Activated naive CD4-positive, alpha-beta T cell treated with Interleukin-2 at 50 U/mL for 16 hours (primary cell): ENCODE measurements at places on chromosomes 6 and 20.
A peak's percentile ranks its signal among the peaks of the same experiment; 100 is the strongest.

DNA sequence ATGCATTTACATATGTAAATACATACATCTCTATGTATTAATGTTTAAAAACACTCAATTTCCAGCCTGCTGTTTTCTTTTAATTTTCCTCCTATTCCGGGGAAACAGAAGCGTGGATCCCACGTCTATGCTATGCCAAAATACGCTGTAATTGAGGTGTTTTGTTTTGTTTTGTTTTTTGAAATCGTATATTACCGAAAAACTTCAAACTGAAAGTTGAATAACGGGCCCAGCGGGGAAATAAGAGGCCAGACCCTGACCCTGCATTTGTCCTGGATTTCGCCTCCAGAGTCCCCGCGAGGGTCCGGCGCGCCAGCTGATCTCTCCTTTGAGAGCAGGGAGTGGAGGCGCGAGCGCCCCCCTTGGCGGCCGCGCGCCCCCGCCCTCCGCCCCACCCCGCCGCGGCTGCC is 355 bp upstream of the BMP2 start:
- no peak for DNase-seq

GRCh38 chr6:13716955-13717295 is 5.3 kb upstream of the RANBP9 start:
- DNase-seq: no peak

DNA sequence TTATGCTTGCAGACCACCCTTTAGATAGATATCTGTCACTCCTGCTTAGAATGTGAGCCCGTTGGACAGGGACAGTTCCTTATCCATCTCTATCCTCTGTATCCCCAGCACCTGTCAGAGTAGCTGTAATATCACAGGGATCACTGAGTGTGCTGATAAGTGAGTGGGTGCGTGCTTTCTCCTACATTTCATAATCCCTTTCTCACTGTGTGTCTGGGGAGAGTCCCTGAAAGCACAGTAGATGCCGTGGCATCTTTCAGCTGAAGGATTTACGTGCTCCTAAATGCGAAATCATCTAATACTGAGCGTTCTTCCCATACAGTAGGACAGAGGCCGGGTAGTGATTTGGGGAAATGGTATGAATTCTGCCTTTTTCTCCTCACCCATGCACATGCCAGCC is 198.9 kb upstream of the SASH1 start:
- DNase-seq: no peak

GRCh38 chr6:158561321-158561884 is 1.5 kb downstream of the TMEM181 start:
- DNase-seq: no peak

- no peak for DNase-seq
These were observed 11.1 kb upstream of the LSM14B start for GRCh38 chr20:62111148-62111547.

GRCh38 chr6:111745186-111745585 is 128.1 kb downstream of the FYN start:
- no peak for DNase-seq

- DNase-seq: no peak
These were observed 148.6 kb upstream of the EXOC2 start for GRCh38 chr6:841569-841968.

- DNase-seq: no peak
These were observed 347.5 kb downstream of the SAMD5 start for GRCh38 chr6:147855803-147856482.

DNA sequence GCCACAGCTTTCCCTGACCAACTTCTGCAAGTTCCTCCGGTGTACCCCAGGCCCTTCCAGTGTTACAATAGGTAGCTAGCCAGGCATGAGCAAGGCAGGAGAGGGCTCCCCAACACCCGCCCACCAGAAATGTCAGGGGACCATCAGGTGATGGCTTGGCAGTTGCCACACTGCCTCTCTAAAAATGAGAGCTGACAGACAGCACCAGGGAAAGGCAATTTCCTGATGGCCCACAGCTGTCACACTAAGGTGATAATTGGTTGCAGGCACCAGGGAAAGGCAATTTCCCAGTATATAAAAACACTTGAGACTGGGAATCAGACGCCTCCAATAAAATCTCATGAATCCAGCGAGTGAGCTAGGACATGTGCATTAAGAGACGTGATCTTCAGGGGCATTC is 49.9 kb downstream of the PXDC1 start:
- DNase-seq: no peak

GRCh38 chr6:92111386-92111785 is 1308.0 kb downstream of the EPHA7 start:
- no peak for DNase-seq

GRCh38 chr20:62186887-62187866 is 4.3 kb downstream of the MTG2 start:
- DNase-seq: no peak

- DNase-seq: no peak
These were observed 204.7 kb upstream of the ARG1 start for GRCh38 chr6:131368198-131368911.

GRCh38 chr20:2108498-2108897 is 6.9 kb downstream of the STK35 start:
- DNase-seq: no peak

DNA sequence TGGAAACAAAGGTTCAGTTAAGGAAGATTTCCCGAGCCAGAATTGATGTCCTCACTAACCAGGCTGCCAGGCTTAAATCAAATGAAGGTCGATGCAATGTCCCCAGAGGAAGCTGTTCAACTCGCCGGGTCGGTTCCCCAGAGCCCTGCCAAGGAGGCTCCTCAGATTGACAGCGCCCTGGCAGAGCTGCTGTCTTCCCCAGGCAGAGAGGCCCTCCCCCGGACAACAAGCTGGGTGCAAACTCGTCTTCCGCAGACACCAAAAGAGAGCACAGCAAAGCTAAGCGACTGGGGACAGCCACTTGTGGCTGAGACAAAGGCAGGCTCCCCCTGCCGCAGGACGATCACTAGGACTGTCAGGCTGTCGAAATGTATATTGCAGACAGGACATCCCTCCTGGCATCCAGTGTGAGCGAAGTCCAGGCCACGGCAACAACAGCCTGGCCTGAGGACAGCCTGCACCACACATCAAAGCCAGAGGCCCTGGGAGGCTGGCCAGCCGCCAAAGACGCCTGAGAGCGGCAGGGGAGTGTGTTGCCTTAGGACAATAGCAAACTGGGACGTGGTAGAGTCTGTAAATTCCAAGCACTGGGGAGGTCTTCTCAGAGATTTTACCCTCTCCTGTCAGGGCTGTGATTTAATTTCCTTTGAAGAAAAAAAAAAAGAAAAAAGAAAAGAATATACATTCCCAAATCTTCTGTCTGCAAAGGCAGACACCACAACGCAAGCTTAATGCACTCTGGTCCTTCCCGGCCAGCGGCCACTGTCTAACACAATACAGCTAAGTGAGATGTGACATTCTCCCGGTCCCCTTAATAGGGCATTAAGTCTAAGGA is 99.1 kb downstream of the HIVEP2 start:
- DNase-seq: peak; percentile 52

DNA sequence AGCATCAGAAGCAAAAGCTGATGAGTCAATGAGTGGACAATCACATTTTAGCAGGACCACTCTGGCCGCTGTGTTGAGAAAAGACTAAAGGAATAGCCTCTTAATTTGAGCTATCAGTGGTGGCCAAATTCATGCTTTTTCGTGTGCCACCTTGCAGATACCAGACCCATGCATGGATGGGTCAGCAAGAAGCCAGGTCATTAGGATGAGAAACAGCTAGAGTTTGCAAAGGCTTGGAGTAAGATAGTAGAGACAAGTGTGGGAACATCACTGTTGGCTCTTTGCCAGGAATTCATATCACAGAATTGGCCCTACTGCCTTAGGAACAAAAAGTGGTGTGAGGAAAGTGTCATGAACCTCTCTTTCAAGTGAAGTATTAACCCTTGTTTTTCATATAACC is 25.5 kb downstream of the MRAP2 start:
- DNase-seq: no peak

DNA sequence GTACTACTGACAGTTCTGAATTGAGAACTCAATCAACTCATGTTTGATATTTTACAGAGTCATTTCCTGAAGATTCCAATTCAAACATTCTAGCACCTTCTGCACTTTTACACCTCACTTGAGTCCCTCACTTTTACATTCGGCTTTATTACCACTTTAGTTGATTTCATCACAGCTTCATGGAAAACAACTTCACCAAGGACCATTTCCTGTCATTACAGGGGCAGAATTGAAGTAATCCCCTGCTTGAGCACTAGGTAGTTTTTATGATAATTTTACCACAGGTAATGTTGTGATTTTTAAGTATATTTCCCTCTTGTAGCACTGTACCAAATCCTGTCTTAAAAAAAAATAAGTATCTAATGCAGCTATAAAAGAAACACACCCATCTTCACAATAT is 312.9 kb downstream of the BTBD9 start:
- DNase-seq: no peak

DNA sequence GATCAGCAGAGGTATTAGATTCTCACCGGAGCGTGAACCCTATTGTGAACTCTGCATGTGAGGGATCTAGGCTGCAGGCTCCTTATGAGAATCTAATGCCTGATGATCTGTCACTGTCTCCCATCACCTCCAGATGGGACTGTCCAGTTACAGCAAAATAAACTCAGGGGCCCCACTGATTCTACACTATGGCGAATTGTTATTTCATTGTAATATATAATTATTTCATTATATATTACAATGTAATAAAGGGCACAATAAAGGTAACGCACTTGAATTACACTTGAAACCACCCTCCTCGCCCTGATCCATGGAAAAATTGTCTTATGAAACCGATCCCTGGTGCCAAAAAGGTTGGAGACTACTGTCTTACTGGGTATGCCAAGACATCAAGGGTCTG is 18.6 kb downstream of the PRKN start:
- DNase-seq: no peak

DNA sequence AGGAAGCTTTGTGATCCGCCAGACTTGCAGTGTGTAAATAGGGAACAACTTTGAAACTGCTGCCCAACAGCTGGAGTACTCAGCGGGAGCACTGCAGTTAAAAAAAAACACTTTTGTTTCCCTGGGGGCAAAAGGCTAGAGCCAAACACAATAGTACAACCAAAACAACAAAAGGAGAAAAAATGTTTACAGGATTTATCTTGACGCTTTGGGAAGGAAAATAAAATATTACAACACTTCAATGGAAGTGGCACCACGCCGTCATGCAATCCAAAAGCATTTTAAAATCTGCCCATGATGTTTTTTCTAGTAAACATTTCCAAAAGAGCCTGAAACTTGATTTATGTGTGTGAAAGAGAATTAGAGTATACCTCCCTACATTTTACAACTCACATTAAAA is 26.0 kb downstream of the PTPRK start:
- DNase-seq: no peak

DNA sequence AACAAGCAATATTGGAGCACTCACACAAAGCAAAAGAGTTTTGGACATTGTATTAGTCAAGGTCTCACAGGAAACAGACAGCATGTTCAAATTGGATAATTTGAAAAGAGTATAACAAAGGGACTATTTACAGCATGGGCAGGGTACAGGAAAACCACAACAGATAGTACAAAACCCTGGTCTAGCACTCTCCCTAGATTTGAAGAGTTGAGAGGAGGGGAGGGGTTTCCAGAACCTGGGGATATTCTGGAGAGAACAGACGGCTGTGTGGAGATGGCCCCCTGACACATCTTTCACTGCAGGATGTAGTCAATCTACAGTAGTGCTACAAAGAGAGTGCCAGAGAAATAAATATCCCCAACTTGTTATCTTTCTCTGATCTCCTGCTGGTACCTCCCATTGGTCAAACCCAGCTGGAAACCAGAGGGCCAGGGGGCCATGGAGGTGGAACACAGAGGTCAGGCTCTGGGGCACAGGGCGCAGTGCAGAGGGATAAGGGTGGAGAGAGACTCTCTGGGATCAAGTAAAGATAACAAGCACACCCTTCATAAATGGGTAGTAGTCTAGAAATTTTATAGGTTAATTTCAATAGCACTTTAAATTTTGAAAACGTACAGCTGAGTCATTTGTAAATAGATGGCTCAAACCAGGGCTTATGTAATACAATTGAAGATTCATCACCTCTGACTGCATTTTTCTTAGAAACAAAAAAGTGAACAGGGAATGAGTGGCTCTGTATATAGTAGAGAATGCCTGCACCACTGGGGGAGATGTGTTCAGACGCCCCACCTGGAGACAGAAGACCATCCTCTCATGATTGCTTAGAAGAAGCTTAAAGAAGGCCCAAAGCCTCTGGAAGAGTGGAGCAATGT is 25.7 kb downstream of the RCAN2 start:
- DNase-seq: no peak

GRCh38 chr6:17226786-17227233 is 54.4 kb upstream of the RBM24 start:
- no peak for DNase-seq

DNA sequence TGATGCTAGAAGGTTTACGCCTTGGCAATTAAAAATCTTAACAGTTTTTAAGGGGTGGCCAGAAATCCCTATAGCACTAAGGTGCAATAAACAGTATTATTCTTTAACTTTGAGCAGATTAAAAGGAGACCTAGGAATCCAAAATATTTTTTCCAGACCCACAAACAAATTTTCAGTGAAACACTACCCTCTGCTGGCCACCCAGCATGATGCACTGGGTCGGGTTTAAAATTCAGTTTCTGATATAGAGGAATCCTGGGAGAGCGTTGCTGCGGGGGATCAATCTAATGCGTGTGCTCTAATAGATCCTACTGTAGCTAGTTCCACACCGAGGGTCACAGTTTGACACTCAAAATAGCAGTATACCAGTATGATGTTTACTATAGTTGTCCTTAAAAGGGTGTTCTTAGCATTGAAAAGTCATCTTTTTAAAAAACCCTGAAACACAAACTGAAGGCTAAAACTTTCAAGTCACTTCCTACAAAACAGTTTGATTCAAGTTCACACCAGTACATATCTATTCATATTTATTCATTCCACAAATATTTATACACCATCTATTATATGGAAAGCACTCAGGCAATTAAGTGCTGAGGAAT is 10.2 kb downstream of the UBE3D start:
- peak; percentile 25 for DNase-seq

GRCh38 chr6:35152067-35152707 is 11.0 kb upstream of the TCP11 start:
- DNase-seq: no peak

- no peak for DNase-seq
These were observed 18.0 kb upstream of the MAFB start for GRCh38 chr20:40706977-40707582.

GRCh38 chr6:80341330-80341729 is 234.9 kb downstream of the BCKDHB start:
- no peak for DNase-seq

DNA sequence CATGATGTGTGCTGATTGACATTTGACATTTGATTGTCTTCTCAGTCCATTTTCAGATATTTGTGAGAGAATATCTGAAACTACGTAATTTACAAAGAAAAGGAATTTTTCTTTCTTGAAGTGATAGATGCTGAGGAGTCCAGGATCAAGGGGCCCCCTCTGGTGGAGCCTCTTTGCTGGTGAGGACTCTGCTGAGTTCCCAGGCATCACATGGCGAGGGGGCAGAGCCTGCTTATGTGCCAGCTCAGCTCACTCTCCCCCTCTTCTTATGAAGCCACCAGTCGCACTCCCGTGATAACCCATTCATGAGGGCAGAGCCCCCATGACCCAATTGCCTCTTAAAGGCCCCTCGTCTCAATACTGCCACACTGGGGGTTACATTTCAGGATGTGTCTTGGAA is 91.3 kb downstream of the RPP40 start:
- DNase-seq: no peak

GRCh38 chr6:139334806-139335446 is 39.5 kb downstream of the CITED2 start:
- DNase-seq: no peak

- no peak for DNase-seq
These were observed 32.8 kb downstream of the RAB22A start for GRCh38 chr20:58342104-58342945.

GRCh38 chr6:133085896-133086295 is 155.3 kb upstream of the EYA4 start:
- no peak for DNase-seq

GRCh38 chr20:21048841-21049273 is 57.3 kb downstream of the LINC00237 start:
- DNase-seq: peak; percentile 37
